ENCODE measurements at places on chromosomes 5 and 9.
A peak's percentile ranks its signal among the peaks of the same experiment; 100 is the strongest.

- DNase-seq: no peak
Measured at GRCh38 chr5:150309101-150309885, 6.6 kb upstream of the ARSI start.

- DNase-seq: no peak
Measured at GRCh38 chr5:142078706-142079105, 29.9 kb upstream of the NDFIP1 start.

DNA sequence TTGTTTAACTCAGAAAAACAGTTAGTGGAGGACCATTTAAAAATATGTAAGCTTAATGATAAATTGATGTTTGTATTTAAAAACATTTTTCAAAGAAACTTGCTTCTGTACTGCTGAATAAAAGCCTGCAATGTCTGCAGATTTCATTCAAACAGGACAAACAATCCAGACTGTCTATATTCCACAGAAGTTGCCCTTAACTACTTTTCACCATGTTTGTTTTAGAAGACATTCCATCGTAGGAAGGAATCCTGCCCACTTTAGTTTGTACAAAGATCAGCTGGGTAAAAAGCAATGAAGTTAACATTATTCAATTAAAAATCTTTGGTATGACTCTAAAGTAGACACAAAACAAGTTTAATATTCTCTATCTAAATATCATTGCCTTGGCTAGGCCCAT, 195.7 kb upstream of the CCNH start:
- no peak for DNase-seq

DNA sequence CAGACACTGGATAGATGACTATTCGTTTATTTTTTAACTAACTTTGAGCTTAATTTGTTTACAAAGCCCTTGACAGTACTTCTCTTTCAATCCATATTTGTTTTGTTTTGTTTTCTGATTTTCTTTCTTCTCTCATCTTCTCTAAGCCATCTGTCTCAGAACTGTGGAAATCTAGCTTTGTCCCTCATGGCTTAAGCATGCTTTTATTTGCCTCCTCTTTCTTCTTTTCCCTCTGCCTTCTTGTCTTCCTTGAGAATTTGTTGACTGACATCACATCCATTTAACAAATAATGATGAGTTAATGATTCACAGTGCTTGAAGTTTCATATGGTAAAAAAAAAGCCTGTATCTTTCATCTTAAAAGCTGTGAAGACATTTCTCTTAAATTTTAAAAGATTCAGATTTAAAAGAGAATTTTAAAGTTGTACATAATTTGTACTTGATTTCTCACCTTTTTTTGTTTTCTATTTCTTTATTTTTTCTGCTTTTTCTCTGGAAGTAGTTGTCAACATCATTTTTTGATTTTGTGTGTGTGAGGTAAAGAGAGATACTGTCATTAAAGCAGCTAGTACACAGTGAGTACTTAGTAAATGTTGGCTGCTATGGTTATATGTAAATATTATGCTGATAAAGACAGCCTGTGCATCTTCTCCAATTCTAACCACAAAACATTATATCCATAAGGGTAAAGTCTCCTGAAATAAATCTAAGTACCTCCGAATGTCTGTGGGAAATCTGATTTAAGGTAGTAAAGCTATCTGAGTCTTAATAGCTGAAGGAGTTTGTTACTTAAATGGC, 13.9 kb upstream of the SGCD start:
- no peak for DNase-seq

DNA sequence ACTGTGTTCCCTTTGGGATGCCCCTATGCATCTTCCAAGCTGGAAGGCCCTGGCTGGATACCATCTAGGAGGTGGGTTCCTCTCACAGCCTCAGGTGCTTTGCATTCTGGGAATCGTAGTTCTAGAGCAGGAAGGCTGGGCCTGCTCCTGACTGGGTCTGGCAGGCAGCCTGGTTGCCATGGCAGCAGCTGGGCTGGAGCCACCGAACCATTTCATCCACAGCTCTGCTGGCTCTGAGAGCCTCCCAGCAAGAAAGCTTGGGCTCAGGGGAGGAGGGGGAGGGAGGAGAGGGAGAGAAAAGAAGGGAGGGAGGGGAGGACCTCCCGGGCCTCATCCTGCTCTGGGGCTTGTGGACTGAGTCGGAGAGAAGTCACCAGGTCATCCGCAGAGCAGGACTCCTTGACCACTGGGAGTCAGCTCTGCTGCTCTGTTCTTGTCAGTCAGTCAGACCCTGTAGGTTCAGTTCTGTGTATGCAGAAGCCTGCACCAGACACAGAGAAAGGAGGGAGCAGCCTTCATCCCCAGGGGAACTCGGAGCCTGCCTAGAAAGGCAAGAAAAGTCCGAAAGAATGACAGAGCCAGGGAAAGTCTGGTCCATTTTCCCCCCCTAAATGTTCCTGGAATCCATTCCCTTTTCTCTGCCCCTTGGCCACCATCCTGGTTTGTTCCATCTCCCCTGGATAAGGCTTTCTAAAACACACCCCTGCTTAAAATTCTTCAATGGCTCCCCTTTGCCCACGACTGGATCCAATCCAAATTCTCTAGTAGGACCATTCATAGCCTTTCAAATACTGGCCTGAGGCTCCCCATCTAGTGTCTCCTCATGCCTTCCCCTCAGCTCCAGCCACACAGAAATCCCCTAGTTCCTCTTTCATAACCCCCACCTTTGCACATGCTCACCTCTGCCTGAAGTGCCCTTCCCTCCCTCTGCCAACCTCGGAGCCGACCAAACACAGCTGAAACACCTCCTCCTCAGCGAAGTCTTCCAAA, 65.4 kb upstream of the ARAP3 start:
- no peak for DNase-seq

GRCh38 chr9:73264631-73265030, 113.0 kb downstream of the ANXA1 start:
- no peak for DNase-seq

GRCh38 chr9:21265421-21266189, 25.8 kb upstream of the IFNA14 start:
- no peak for DNase-seq

DNA sequence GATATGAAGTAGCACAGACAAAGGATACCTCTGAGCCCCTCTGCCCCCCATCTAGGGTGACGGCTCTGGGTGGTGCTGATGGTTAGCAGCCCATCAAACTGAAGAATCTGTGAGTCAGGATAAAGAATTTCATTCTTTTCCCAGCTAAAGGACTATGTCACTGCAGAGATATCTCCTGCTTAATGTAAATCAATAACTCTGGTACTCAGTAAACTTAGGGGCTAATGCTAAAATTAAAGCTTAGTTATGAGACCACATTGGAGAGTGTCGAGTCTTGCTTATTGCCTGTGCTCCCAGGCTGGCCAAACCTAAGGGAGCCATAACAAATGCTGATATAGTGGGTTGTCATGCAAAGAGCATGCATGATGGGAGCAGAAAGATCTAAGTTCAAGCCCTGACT, 25.6 kb upstream of the ACTBL2 start:
- no peak for DNase-seq

- no peak for DNase-seq
Measured at GRCh38 chr9:93030642-93031628, 27.6 kb upstream of the SUSD3 start.

GRCh38 chr9:35690294-35690613, 529 bp upstream of the TPM2 start:
- no peak for DNase-seq

- DNase-seq: peak; percentile 26
Measured at GRCh38 chr5:150410524-150411244, 2.0 kb downstream of the CD74 start.

- DNase-seq: no peak
Measured at GRCh38 chr5:57592236-57592635, 109.6 kb upstream of the ACTBL2 start.

GRCh38 chr9:35962126-35962906, 4.4 kb upstream of the OR2S2 start:
- DNase-seq: no peak

- DNase-seq: no peak
Measured at GRCh38 chr9:126613651-126614050, at the start of gene LMX1B. LMX1B (plus strand) TSS chr9:126613928; CDS start chr9:126614450, 522 bp downstream.

DNA sequence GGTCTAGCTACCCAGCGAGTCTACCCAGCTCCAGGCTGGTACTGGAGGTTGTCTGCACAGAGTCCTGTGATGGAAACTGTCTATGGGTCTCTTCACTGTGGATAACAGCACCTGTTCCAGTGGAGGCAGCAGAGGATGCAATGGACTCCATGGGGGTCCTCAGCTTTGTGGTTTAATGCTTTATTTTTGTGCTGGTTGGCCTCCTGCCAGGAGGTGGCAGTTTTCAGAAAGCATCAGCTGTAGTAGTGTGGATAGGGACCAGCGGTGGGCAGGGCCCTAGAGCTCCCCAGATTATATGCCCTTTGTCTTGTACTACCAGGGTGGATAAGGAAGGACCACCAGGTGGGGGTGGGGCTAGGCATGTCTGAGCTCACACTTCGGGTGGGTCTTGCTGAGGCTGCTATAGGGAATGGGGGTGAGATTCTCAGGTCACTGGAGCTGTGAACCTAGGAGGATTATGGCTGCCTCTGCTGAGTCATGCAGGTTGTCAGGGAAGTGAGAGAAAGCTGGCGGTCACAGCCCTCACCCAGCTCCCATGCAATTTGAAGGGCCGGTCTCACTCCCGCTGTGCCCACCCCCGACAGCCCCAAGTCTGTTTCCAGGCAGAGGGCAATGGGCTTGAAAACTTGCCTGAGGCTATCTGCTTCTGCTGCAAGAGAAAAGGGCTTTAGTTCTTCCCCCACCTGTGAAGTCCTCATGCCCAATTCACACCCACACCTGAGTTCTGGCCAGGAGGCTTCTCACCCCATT, 397.1 kb downstream of the TLE1 start:
- no peak for DNase-seq

DNA sequence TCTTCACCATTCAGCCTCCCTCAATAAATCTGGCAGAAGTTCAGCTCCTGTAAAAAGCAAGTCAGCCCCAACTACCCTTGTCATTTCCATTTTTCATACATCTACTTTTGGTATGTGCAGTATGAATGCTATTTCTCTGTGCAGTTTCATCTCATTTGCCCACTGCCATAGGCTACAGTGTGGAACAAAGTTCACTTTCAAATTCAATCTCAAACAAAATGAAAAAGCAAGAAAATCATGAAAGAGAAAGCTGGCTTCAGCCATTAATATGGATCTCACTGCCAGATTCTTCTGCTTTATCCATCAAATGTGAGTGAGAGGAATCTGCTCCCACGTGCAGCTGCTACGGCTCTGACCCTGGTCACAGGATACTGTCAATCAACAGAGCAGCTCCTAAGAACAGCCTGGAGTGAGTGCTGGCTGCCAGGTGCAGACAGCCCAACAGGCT, 494.2 kb downstream of the ZNF608 start:
- DNase-seq: no peak

DNA sequence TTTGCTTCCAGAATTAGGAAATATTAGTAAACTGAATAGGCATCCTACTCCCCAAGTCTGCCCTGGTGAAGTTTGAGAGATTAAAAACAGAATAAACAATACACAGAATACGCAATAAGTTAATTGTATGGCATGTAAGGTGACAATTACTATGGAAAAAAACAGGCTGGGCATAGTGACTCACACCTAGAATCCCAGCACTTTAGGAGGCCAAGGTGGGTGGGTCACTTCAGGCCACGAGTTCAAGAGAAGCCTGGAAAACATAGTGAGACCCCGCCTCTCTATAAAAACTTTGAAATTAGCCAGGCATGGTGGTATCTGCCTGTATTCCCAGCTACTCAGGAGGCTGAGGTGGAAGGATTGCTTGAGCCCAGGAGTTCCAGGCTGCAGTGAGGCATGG, 64.2 kb upstream of the SUSD1 start:
- DNase-seq: no peak

- DNase-seq: no peak
Measured at GRCh38 chr5:171845857-171846256, 60.2 kb downstream of the SMIM23 start.

- DNase-seq: no peak
Measured at GRCh38 chr9:84796404-84796803, 126.9 kb downstream of the NTRK2 start.

GRCh38 chr5:16957304-16958196, 21.5 kb upstream of the MYO10 start:
- no peak for DNase-seq

GRCh38 chr9:22170990-22171670, 162.0 kb upstream of the CDKN2B start:
- DNase-seq: no peak

DNA sequence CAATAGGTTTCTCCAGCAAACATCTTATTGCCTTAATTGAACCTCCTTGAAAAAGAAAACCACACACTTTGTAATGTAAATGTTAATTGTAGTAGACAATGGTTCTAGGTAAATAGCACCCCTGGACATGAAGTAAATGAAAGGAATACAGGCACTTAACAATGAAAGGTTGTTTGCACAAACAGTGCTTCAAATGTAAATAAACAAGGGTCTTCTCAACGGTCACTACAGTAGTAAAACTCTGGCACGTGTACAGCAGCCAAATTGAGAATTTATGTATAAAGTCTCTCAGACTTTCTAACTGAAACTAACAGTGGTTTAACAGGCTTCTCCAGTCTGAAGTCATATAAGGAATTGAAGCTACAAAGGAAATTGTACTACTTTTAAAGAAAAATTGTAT, 218.3 kb downstream of the MEF2C start:
- no peak for DNase-seq

GRCh38 chr5:53110156-53110555, 599 bp upstream of the MOCS2 start:
- no peak for DNase-seq

DNA sequence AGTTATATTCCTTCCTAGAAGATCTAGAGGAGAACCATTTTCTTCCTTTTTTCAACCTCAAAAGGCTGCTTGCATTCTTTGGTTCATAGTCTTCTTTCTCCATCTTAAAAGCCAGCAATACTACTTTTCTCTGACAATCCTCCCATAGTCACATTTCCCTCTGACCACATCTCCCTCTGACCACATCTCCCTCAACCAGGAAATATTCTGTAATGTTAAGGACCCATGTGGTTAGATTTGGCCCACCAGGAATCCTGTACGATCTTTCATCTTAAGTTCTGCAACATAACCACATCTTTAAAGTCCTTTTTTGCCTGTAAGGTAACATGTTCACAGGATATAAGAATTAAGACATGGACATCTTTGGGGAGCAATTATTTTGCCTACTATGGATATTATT, 179.4 kb upstream of the SPEF2 start:
- DNase-seq: no peak

DNA sequence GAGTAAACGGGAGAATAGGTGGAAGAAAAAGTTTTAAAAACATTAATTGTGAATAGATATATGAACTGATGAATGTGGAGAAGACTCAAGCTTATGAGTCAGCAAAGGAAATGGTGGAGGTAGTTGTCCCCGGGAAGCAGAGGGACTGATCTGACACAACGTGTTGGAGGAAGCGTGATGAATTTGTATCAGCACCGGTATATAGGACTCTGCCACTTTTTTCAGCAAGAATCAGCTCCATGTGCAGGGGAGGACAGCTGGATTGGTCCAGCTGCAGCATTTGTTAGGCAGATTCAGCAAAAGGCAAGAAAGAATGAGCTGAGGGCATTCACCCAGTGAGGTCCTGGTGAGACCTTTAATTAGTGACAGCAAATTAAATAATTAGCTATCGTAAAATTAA, 276.0 kb downstream of the TENT4A start:
- DNase-seq: no peak

GRCh38 chr9:38311382-38312270, 80.9 kb upstream of the ALDH1B1 start:
- no peak for DNase-seq
